ENCODE measurements at places on chromosomes 1 and 21. TPM values are rescaled to one million over a fixed set of nuclear protein-coding genes. Genes with fewer than 3 reads are reported as not detected.
A peak's percentile ranks its signal among the peaks of the same experiment; 100 is the strongest.

COL8A2 gene
- total RNA-seq, result 1.6 TPM

DNA sequence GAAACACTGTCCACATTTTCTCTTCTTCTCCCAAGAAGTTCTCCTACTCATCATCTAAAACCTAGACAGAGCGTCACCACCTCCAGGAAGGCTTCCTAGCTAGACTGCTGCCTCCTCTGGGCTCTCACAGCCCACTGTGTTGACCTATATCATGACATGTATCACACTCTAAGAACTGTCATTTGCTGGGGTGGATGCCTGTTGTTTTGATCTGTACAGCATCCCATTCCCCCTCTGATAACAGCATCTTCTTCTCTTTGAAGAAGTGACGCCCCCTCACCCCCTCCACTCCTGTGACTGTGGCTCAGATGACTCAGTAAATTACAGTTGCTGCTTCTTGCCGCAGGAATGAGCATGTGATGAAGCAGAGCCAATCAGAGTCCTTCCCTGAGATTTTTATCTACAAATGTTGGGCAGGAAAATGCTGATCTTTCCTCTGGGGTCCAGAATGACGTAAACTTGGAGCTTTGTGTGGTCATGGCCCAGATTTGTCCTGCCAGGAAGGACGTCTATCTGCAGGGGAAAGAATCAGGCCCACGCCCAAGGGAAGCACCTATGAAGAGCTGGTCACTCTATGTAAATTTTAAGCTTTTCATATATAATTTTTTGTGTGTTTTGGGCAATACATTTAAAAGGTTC is 28.0 kb upstream of the FOXO6 start:
- no peak for DNase-seq

GRCh38 chr1:41496080-41497055 is 11.9 kb upstream of the EDN2 start:
- DNase-seq, result peak; percentile 94

GRCh38 chr1:207935166-207935583 is 24.2 kb upstream of the CD34 start:
- DNase-seq, result no peak

DNA sequence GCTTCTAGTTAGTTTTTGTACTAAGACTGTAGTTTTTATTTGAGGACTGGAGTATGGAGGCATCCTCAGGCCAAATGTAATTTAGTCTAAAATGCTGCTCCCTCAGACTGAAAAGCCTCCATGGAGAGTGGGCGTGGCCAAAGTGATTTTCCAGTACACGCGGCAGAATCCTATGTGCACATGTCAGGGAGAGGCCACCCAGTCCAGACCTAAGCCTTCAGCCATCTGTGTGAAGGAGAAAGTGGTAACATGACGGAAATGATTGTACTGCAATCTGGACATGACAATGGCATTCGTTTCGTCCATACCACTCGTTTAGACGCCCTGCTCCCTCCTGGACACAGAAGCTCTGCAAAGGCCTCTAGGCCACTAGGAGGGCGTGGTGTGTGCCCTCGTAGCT is 56.2 kb downstream of the PCP4 start:
- DNase-seq, result no peak

Data from H7 (cell line).